Occipital lobe (tissue), 3 donors: ENCODE measurements at places on chromosomes 7 and 10.

- no peak for DNase-seq
These were observed 158.0 kb upstream of the NPVF start for GRCh38 chr7:25386311-25386744.

- DNase-seq, result no peak
These were observed 1.0 kb upstream of the CHN2 start for GRCh38 chr7:29193316-29194205.

DNA sequence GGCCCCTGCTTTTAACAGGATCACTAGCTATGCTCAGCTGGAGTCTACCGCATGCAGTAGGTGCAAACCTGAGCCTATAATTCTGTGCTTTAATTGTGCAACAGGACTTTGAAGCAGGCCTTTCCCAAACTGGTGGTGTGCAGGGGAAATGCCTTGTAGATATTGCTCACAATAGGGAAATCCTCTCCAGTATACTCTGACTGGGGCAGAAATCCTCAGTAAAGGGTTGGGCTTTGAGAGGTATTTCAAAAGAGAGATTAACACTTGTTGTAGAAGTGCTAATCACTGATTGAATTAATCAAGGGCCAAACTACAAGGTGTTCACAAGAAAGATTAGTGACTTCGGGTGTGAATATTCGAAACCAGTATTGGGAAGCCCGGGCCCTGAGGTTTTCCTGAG is 58.5 kb upstream of the EXOC6 start:
- no peak for DNase-seq

- no peak for DNase-seq
These were observed 9.3 kb downstream of the ATG9B start for GRCh38 chr7:151014950-151015349.

GRCh38 chr10:15943426-15943825 is 83.1 kb upstream of the MINDY3 start:
- no peak for DNase-seq

DNA sequence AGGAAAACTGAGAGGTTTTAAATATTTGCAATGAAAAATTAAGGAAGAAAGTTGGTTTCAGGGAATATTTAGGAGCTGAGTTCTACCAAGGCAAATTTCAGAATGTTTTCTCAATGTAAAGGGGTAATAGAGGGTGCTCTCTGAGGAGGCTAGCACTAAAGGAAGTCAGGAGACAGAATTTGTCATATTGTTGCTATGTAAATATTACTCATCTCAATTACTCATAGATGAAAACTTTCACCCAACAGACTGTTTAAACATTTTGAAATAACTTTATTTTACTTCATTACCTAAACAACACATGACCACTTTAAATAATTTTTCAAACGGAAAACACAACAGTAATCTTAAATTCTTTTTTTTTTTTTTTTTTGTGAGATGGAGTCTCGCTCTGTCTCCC is 274.8 kb upstream of the NRG3 start:
- DNase-seq, result no peak

DNA sequence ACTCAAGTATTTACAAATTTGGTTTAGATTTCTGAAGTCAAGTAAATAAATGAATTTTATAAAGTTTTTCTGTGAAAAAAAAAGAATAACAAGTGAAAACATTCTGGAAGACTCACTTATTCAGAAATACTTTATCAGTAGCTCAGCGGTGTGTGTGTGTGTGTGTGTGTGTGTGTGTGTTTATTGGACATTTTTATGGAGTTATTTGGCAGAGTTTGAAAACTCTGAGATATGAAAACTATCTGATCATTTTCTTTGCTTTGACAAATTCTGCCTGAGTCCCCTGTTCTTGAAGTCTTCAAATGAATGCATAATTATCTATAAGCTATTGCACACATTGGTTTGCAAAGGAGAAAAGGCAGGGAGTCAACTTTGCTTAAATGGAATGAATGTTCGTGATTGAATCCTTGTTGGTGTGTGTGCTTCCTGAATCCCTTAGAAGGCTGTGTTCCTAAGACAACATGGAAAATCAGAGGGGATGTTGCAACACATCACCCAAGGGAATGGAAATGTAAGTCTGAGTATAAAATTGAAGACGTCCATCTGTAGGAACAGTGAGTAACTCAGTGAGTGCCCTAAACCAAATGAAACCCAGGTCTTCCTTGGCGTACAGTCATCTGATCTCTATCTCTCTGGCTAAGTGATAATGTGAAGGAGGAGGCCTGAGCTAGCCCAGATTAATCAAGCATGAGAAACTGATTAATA is 160.9 kb downstream of the REEP3 start:
- DNase-seq, result no peak

DNA sequence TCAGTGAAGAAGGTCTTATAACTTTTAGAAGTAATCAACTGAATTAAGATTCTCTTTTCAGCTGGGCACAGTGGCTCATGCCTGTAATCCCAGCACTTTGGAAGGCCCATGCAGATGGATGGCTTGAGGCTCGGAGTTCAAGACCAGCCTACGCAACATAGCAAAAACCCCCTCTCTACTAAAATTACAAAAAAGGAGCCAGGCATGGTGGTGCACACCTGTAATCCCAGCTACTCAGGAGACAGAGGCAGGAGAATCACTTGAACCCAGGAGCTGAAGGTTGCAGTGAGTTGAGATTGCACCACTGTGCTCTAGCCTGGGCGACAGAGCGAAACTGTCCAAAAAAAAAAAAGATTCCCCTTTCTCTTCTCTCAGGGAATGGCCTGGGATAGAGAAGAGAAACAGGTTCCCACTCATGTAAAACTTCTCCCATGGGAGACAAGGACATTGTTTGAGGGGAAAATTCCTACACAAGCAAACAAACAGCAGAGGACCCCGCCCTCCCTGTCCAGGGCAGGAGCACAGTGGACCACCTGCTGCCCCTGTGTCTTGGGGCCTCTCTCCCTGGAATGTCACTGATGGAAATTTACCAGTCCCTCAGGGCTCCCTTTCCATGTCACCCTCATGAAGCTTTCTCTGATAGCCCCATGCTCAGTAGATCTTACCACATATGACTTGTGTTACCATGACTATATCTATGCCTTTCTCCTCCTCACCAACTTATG is 5.6 kb downstream of the IL2RA start:
- DNase-seq, result no peak

GRCh38 chr10:11113156-11113555 is 95.5 kb downstream of the CELF2 start:
- no peak for DNase-seq

GRCh38 chr7:104700336-104700735 is 313.7 kb upstream of the KMT2E start:
- DNase-seq, result no peak

GRCh38 chr10:103919648-103920025 is 1.7 kb upstream of the STN1 start:
- DNase-seq, result no peak

- DNase-seq, result no peak
These were observed 268.3 kb downstream of the ARHGAP12 start for GRCh38 chr10:31660300-31660699.

DNA sequence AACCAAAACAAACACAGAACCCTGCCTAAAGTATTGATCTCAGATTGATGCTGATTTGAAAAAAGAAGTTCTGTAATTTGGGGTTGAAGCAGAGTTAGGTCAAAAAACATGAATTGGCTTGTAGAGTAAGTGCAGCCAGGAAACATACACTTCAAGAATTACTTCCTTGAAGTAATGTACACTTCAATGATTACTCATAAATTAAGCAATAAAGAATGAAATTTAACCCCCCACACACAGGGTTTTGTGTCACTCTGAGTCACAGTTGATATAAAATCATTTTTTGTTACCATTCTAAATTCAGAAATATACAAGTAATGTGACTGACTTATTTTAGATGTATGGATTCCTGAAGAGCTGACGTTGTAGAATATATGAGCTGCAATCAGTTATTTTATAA is 622.2 kb downstream of the POM121L12 start:
- no peak for DNase-seq
